ENCODE measurements at places on chromosomes 5 and 9. TPM values are rescaled to one million over a fixed set of nuclear protein-coding genes. Genes with fewer than 3 reads are reported as not detected.

GRCh38 chr9:714675-715074, 126.8 kb upstream of the DMRT1 start:
- no peak for DNase-seq

DNA sequence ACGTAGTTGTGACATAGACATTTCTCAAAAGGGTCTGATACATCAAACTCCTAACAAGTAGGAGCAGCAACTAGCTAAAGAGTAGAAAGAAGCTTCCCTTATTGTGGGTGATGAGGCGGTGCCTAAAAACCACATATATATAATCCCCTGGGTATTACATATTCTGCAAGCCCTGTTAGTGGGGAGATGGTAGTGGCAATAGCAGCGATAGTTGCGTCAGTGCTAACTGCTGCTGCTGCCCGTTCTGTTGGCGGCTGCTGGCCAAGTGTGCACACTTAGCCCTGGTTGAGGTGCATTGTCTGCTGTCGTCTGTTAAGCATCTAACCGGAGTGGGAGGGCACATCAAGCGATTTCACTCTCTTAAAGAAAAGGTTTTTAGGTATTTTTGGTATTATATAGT, 35.8 kb downstream of the VLDLR start:
- no peak for DNase-seq

DNA sequence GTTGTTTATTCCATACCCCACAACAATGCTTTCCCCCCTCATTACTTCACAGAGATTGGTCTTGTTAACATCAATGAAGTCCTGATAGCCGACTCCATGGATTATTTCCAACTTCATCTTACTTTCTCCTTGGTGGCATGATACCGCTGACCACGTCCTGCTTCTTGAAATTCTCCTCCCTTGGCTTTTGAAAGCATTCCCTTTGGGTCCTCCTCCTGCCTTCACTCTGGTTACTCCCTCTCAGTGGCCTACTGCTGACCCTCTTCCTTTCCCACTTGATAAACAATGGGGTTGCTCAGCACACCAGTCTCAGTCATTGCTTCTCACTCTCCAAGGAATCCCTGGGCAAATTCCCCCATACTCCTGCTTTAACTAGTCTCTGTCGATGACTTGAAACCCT, 283.9 kb downstream of the SEC61B start:
- DNase-seq = no peak

GRCh38 chr5:96752341-96753016, 55.3 kb downstream of the ERAP1 start:
- peak; percentile 16 for DNase-seq

DNA sequence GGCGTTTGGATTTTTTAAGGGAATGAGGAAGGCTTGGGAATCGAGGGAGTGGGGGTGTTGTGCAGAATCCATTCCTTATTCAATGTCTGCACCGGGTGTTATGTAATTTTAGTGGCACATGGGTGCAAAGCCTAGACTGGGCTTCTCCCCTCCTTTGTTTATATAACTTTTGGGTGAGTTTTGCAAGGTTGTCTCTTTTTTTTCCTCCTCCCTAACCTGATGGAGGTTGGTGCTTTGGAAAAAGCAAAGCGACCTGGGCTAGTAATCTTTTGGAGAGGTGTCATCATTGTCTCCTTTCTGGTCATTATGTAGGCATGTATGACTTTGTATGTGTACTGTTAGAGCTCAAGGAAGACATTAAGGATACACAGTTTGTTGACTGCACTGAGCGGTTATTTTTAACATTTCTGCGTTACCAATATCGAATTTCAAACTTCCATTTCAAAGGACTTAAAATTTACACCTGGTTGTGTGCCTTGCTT, 3.1 kb downstream of the SMARCA2 start:
- DNase-seq = no peak

DNA sequence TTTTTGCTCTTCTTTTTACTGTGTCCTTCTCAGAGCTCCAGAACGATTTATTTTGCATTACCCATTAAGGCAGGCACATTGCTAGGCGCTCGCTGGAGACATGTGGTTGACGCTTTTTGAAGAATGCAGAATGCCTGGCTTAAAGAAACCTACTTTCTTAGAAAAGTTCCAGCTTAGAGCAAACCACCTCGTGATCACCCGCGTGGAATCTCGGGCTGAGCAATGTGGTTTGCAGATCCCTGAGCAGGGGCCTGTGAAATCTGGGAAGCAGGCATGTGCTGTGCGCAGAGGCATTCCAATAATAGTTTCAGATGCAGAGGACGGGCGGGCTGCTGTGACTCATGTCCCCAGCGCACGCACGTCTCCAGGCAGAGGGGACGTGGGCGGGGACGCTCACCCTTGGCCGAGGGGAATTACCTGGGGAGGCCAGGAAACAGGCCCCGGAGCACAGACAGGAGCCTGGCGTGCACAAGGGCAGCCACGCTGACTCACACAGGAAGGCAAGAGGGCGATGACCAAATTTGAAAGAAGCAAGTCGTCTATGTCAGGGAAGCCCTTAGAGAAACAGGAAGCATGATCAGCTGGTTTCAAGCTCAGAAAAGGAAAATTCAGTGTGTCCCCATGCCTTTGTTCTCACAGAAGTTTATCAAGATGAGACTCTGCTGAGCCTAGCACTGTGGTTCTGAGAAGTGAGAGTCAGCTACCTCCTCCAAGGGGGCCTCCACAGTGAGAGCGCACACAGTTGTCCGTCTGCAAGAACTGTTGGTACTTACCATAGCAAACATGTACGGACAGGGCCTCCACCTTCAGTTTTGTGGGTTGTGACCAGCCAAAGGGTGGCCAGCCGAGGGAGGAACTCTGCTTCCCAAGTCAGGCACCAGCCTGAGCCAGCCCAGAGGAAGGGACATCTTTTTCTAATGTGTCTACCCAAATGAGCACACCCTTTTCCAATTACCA, 218.6 kb downstream of the PIK3R1 start:
- DNase-seq = peak; percentile 88

DNA sequence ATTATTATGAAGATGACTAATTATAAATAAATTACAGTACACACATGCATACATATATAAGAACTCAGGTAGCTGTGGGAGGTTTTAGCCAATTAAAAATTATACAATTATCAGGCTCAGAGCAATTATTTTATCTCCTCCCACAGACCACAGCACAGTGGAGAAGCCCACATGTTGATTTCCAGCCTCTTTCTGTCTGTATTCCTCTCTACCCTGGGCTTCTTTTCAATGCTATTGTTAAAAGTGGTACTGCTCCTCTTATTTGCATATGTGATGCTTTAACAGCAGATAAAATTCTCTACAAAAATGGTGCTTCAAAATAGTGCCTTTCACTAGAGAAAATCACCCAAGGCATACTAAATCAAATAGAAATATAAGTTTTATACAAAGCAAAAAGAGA, 218.7 kb downstream of the NFIB start:
- no peak for DNase-seq

- DNase-seq = peak; percentile 34
Measured at GRCh38 chr9:5442400-5443011, 4.8 kb upstream of the PLGRKT start.

DNA sequence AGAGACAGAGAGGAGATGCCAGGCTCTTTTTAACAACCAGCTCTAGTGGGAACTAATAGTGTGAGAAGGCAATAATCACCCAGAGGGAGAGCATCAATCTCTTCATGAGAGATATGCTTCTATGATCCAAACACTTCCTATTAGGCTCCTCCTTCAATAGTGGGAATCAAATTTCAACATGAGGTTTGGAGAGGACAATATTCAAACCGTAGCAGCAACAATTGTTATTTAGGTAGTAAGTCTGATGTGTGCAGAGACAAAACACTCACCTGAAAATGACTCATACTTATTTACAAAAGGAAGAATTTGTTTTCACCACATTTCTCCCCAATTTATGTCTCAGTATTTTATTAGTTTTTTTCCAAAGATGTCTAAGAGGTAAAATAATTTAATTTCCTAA, 144.3 kb downstream of the ST8SIA4 start:
- DNase-seq = no peak

- peak; percentile 16 for DNase-seq
Measured at GRCh38 chr5:149419532-149419858, 40.4 kb upstream of the IL17B start.

DNA sequence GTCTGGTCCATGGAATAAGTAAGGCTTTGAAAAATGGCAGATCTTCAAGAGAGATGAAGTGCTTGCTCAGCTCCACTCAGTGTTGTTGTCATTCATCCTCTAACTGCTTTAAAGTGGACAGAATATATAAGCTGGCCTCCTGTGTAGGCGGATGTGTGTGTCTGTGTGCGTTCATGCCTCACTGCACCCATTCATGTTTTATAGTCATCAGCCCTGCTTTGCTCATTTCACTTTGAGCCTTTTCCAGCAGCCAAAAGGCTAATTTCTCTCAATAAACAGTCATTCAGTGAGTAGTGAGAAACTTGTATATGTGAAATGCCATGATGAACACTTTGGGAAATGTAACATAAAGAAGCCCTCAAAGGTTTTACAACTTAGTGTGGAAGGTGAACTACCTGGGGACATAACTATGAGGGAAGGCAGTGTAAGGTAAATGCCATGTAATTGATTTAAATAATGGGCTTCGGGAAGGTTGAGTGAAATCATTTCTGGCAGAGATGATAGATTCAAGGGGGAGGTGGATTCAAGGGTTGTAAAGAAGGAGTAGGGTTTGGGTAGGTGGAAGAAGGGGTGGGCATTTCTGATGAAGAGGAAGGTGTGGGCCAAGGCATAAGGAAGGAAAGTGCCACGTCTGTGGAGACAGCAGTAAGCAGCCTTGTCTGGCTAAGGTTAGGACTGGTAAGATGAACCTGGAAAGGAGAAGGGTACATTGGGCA, 15.7 kb downstream of the TTC23L start:
- DNase-seq = no peak

DNA sequence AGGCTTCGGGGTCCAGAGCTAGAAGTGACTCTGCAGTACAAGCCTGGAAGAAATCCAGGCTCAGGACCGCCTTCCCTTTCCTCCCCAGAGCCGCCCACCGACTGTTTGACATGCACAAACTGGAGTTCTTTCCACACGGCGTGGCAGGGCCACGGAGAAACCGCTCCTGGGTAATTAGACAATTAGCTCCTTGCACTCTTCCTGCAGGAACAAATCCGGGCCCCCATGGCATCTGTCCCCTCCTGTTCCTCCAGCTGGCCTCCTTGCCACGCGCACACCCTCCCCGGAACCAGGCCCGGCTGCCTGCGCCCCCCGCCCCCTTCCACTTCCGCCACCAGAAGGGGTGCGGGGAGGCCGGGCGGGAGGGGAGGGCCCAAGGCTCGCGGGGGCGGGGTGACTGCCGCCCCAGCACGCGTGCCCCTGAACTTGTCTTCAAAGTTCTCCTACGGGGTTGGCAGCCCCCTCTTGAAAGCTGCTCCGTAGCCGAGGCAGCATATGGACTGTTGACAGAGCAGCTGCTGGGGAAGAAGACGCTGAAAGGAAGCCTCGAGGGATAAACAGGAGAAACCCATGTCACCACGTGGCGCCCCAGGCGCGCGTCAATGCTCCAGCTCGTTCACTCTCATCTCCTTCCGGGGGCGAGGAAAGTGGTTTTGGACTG, 74.3 kb downstream of the SEC61B start:
- peak; percentile 32 for DNase-seq

DNA sequence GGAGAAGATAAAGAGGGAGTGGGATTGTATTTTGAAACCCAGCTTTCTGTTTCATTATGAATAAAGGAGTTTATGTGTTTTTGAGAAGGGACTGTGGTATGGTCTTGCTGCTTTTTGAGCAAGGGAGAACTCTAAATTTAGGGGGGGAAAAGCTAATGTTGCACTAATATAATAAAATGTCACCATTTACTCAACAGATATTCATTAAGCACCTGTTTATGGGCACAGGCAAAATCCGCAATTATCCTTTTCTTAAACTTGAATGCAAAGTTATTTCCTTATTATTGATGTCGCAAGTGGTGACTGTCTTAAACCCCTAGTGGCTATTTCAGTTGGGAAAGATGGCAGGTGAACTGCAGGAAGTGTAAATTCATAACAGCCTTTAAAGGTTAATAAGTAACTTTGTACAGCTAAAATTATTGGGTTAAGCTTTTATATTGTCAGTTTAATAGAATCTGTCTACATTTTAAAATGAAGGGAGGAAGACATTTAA, 1.5 kb downstream of the CDC42SE2 start:
- no peak for DNase-seq

- no peak for DNase-seq
Measured at GRCh38 chr5:57833489-57833888, 350.9 kb upstream of the ACTBL2 start.

DNA sequence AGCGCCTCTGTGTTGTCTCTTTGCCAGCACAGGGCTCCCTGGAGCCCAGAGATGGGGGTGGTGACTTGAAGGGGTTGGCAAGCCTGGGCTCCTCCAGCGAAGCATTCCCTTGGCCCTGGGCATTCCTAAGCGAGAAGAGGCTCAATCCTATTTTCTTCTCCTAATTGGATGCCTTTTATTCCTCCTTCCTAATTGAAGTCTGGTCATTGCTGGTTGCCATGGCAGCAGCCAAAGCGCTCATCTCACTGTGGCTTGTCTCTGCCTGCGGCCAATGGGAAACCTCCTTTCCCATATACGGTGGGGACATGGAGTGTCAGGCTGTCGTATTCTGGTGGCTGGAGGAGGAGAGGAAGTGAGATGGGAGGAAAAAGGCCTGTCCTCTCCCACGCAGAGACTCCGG, 52.3 kb upstream of the RARS1 start:
- DNase-seq = no peak

DNA sequence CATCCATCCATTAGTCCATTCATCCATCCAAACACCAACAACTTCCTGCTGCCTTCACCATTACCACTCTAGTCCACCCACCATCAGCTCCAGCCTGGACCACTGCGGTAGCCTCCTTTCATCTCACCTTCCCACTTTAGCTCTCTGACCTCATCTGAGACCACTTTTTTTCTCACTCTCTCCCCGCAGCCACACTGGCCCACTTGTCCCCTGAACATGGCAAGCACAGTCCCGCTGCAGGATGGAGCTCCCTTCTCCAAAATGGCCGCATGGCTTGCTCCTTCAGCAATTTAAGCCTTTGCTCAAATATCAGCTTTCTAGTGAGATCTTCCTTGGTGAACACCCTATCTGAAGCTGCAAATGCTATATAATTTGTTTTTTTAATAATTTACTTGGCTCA, 11.1 kb downstream of the CSF1R start:
- DNase-seq = no peak

- DNase-seq = no peak
Measured at GRCh38 chr5:553874-554273, 29.6 kb upstream of the SLC9A3 start.

DNAH5 gene
- total RNA-seq = 0.20 TPM

CSF1R gene
- total RNA-seq = 21.2 TPM

SOX30 gene
- total RNA-seq = 0.10 TPM

SPINK7 gene
- 0.59 TPM for total RNA-seq

LCN15 gene
- total RNA-seq = not detected

SARDH gene
- 2.6 TPM for total RNA-seq

PRDM9 gene
- not detected for total RNA-seq

OR13D1 gene
- total RNA-seq = not detected

ODF2 gene
- 23.0 TPM for total RNA-seq

FABP6 gene
- not detected for total RNA-seq

RNF180 gene
- total RNA-seq = 4.6 TPM

GAS1 gene
- total RNA-seq = 97.8 TPM

SYNPO gene
- total RNA-seq = 3.9 TPM

MYOT gene
- 26.8 TPM for total RNA-seq

SLCO6A1 gene
- total RNA-seq = not detected

HACD4 gene
- total RNA-seq = 4.7 TPM

C9orf152 gene
- 0.30 TPM for total RNA-seq
